ENCODE measurements at places on chromosomes 11 and 22. TPM values are rescaled to one million over a fixed set of nuclear protein-coding genes. Genes with fewer than 3 reads are reported as not detected.

MGAT3 gene
- total RNA-seq, result 11.6 TPM

CLDN5 gene
- total RNA-seq, result 23.3 TPM

RPS19BP1 gene
- total RNA-seq, result 66.1 TPM

NAGA gene
- total RNA-seq, result 16.7 TPM

YPEL1 gene
- 5.3 TPM for total RNA-seq

MAPK8IP2 gene
- total RNA-seq, result 1.1 TPM

EHD1 gene
- total RNA-seq, result 43.1 TPM

LYVE1 gene
- 95.2 TPM for total RNA-seq

SMTNL1 gene
- total RNA-seq, result not detected

DNAJB13 gene
- not detected for total RNA-seq

LUZP2 gene
- total RNA-seq, result not detected

PANX3 gene
- total RNA-seq, result not detected

MS4A14 gene
- 1.5 TPM for total RNA-seq

BAIAP2L2 gene
- total RNA-seq, result 0.65 TPM

PGAP2 gene
- total RNA-seq, result 10.9 TPM

NXPE1 gene
- not detected for total RNA-seq

CABP4 gene
- total RNA-seq, result 1.3 TPM

CSF2RB gene
- 6.0 TPM for total RNA-seq

APBB1 gene
- total RNA-seq, result 65.5 TPM

TMEM225 gene
- not detected for total RNA-seq

B3GAT1 gene
- total RNA-seq, result 0.35 TPM

PATE2 gene
- not detected for total RNA-seq
